Cortex of kidney (tissue), 1 donor: ENCODE measurements at places on chromosomes 16 and 17.

DNA sequence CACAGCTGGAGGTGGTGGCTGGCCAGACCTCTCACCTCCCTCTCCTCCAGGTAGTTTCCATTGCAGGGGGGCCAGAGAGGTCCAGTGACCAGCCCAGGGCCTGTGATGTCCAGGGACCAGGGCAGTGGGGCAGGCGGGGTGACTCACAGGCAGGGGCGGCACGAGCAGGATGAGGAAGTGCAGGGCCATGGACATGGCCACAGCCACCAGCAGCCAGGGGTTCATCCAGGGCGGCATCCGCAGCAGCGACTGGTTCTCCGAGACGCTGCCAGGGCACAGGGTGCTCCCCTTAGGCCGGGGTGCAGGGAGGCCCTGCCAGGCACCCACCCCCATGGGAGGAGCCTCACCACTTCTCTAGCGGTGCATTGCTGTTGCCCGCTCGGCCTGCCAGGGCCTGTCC is 12.9 kb upstream of the P2RX1 start:
- DNase-seq, result no peak

DNA sequence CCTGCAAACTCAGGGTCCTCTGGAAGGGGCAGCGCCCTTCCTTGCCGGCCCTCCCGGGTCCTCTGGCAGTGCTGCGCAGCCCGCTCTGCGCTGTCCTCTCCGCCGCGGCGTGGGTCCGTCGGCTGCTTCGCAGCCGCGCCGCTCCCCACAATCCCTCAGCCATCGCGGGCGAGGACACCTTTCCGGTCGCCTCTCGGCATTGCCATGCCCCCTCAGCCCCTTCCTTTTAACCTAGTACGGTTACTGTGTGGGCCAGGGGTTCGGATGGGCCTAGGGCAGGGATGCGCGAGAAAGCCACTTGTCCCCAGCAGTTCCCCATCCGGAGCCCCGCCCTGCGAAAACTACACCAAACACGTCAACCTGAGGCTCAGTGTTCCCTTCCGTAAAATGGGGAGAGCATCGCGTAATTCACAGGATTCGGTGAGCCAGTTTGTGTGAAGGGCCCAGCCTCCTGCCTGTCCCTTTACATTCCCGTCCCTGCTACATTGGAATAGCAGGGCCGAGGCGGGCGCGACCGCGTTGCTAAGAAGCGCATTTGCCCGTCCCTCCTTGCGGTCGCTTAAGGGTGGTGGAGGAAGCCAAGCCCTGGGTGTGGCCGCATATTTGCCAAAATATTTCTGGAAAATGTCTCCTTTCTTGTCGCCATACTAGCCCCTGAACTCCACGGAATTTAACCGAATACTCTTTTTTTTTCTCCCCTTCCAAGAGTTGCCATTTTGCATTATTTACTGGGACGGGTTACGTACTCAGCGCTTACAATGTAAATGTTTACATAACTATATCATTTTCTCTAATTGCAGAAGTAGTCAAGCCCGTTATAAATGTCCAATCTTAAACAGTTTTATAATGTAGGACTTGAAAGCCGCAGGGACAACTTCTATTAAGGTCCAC is 13.2 kb downstream of the COPZ2 start:
- no peak for DNase-seq

GRCh38 chr17:75504347-75505151 is 10.8 kb downstream of the CASKIN2 start:
- DNase-seq, result no peak

DNA sequence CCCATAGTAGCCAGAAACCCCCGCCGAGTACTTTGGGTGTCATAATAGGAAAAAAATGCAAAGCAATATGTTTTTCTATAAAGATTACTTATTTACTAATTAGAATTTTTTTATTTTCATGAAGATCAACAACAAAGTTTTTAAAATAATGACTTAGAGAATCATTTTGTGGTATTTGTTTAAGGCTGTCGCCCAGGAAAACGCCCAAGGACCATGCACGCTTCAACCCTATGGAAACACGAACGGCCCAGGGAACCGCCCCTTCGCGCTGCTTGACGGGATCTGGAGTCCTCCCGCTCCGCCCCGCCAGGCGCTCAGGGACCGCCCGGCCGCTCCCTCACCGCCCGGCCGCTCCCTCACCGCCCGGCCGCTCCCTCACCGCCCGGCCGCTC is 408 bp upstream of the KPNA2 start:
- no peak for DNase-seq

- no peak for DNase-seq
Measured at GRCh38 chr16:70663524-70664324, 17.4 kb downstream of the IL34 start.

GRCh38 chr16:81861915-81862314 is 82.8 kb downstream of the PLCG2 start:
- no peak for DNase-seq
